ENCODE measurements at places on chromosomes 1 and 21.
A peak's percentile ranks its signal among the peaks of the same experiment; 100 is the strongest.

- peak; percentile 68 for DNase-seq
Observed at GRCh38 chr1:93061895-93062792, 16.9 kb upstream of the MTF2 start.

DNA sequence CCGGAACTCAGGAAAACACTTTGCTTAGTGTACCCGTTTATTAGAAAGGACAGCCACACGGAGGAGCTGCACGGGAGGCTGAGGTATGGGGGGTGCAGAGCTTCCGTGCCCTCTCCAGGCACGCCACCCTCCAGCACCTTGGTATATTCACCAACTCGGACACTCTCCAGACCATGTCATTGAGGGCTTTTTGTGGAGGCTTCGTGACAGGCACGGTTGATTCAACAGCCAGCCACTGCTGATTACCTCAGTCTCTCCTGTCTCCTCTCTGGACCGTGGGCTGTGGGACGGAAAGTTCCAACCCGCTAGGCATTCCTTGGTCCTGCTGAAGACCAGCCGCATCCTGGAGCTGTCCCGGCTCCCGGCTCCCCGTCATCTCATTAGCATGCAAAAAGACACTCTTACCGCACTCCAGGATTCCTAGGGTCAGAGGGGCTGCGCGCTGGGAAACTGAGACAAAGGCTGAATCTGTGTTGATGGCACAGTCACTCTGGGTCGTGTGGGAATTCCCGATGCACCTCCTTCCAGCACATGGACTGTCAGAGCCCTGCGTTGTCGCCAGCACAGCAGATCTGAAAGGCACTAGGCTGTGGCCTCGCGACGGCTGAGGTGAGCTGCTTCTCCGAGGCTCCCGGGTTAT lies 65.6 kb downstream of the PRKCZ start:
- DNase-seq, result peak; percentile 67

GRCh38 chr1:109296782-109297181 lies 10.0 kb downstream of the MYBPHL start:
- DNase-seq, result no peak

DNA sequence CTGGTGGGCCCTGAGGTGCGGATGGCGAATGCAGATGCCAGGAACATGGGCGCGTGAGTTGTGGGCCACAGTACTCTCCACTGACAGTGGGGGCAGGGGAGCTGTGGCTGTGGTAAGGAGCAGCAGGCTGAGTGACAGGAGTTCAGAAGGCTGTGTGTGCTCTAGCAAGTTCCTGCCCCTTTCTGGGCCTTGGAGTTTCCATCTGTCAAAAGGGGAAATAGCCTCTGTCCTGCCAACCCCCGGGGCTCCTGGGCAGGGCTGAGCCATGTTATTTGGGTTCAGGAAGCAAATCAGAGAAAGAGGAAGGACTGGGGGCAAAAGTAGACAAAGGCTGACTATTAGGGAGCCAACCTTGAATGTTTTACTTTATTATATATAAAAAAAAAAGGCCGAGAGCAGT lies 19.5 kb upstream of the MFN2 start:
- DNase-seq, result no peak

DNA sequence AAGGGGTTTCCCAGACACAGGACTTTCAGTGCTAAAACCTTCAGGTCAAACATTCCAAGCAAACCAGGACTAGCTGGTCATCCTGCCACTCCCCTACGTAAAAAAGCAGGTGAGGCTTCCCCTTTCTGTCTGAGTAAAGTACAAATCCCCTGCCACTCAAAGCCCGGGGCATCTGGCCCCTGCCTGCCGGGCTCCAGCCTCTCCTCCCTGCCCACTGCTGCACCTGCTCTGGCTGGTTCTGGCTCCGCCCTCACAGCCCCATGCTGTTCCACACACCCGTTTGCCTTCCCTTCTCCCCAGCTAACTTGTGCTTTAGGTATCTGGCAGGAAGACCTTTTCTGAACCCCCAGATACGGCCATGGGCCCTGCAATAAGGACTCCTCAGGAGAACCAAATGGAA lies 23.3 kb upstream of the S100A7 start:
- DNase-seq, result no peak

- DNase-seq, result peak; percentile 51
Observed at GRCh38 chr1:112396653-112397471, 848 bp downstream of the CTTNBP2NL start.

- DNase-seq, result no peak
Observed at GRCh38 chr1:210384625-210385024, 55.9 kb downstream of the HHAT start.

- peak; percentile 85 for DNase-seq
Observed at GRCh38 chr1:39387452-39387851, 104.0 kb upstream of the BMP8A start.

DNA sequence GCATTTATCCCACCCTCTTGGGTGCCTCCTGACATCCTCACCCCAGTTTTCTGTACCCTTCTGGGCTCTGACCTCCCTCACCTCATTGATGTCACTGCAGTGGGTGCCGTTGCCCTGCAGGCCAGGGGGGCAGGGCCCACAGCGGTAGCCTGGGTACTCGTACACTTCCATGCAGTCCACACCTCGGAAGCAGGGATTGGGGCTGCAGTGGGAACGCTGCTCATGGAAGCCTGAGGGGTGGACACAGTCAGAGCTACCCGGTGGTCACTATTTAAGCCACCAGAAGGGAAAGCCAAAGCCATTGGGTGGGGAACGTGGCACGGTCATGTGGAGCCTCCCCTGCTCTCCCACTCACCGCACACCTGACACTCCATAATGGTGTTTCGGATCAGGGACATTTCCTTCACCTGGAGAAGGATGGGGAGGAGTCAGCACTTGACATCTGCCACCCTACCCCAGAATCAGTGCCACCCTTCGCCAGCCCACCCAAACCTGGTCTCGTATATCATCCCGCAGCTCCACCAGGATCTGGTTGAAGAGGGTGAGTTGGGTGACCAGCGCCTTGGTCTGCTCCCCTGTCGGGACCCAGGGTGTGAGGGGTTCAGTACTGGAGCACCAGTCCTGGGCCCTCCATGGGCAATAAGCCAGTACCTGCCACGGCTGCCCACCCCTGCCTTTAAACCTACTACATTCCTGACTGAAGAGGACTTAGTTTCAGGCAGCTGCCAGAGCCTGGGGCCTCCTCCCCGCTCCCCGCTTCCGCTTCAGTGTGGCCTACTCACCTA lies 4.8 kb downstream of the THBS3 start:
- DNase-seq, result no peak

DNA sequence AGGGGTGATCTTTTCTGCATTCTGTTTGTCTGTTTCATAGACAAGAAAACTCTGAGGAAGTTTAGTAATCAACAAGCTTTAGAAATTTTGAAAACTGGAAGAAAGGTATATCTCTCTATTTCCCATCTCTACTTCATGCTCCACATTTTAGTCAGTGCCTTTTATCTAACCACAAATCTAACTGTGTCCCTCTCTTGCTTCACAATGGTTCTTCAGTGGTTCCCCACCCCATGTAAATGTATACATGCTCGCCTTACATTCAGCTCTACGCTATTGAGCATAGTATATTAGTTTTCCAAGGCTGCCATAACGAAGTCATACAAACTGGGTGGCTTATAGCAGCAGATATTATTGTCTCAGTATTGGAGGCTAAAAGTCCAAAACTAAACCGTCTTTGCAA lies 14.4 kb upstream of the SAMSN1 start:
- no peak for DNase-seq

- peak; percentile 89 for DNase-seq
Observed at GRCh38 chr1:12596007-12596821, 21.8 kb downstream of the DHRS3 start.
